ENCODE measurements at places on chromosomes 1 and 21.
A peak's percentile ranks its signal among the peaks of the same experiment; 100 is the strongest.

GRCh38 chr1:7912743-7913557 is 27.7 kb downstream of the TNFRSF9 start:
- DNase-seq = peak; percentile 8

- DNase-seq = no peak
Observed at GRCh38 chr1:20611652-20612051, 21.6 kb upstream of the PINK1 start.

GRCh38 chr1:201319631-201320030 is 36.3 kb downstream of the PKP1 start:
- DNase-seq = no peak

GRCh38 chr1:162206749-162207635 is 137.5 kb downstream of the NOS1AP start:
- DNase-seq = no peak

DNA sequence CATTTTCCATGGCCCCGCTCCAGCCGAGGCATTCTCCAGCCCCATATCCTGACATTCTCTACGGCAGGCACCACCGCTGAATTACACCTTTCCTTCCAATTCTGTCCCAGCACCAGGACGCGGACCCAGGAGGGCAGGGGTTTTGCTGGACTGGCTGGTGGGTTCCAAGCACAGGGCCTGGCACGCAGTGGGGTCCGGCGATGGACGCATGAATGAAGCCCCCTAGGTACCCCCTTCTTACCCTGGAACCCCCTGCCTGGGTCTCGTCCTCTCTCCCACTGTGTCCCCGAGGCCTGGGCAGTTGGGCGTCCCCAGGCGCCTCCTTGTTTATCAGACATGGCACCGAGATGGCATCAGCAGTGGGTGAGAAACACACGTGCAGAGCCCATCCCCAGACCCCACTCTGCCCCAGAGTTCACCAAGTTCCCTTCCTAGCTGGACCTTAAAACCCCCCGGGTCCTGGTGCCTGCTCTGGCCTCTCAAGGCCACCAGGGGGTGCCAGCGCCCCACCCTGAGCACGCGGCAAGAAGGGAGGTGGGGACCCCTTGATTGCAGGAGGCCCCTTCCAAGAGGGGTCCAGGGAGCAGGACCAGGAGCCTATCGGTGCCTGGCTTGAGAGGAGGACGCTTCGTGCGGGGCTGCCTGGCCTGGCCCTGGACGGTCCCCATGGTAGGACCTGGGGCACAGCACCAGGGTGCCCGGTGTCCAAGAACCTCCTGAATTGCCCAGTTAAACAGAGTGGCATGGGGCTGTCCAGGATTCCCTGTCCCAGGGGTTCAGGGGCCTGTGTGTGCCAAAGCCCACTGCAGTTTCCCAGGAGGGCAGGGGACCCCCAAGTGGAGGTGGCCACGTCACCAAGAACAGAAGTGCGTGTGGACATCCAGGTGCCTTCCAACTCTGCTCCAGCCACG is 46.1 kb downstream of the MEGF6 start:
- peak; percentile 59 for DNase-seq

- peak; percentile 60 for DNase-seq
Observed at GRCh38 chr1:110875216-110875731, 2.3 kb downstream of the CD53 start.

GRCh38 chr1:37944816-37945215 is 2.0 kb downstream of the INPP5B start:
- DNase-seq = no peak

- no peak for DNase-seq
Observed at GRCh38 chr1:29454616-29455380, 218.5 kb downstream of the PTPRU start.

- DNase-seq = peak; percentile 10
Observed at GRCh38 chr1:202237052-202237451, 43.5 kb downstream of the LGR6 start.

DNA sequence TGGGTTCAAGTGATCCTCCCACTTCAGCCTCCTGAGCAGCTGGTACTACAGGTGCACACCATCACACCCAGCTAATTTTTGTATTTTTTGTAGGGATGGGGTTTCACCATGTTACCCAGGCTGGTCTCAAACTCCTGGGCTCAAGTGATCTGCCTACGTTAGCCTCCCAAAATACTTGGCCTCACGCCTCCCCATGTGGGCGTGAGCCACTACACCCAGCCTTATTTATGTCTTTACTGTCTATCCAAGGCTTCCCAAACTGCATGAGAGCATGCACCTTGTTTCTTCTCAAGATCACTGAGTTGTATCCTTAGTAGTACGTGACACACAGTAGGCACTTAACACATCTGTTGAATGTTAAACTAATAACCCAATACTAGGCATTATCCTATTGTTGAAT is 14.2 kb downstream of the WASF2 start:
- DNase-seq = no peak

- DNase-seq = no peak
Observed at GRCh38 chr21:17829472-17829871, 10.3 kb upstream of the C21orf91 start.

- DNase-seq = no peak
Observed at GRCh38 chr1:82086739-82087138, 286.0 kb downstream of the ADGRL2 start.

DNA sequence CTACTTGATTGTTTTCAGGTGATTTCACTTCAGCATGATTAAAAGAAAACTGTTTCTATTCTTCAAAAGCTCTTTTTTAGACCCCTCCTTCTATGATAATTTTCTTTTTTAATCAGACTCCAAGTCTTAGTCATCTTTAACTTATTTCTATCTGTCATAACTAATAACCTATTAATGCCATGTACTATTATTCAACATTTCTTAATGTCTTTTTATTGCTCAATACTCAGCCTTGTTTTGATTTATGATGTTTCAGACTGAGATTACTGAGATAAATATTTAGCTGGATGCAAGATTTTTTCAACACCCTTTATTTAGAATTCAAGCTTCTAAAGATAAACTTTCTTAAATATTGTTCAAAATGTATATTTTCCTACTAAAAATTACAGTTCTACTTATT is 53.6 kb downstream of the ATP6V1G3 start:
- no peak for DNase-seq

DNA sequence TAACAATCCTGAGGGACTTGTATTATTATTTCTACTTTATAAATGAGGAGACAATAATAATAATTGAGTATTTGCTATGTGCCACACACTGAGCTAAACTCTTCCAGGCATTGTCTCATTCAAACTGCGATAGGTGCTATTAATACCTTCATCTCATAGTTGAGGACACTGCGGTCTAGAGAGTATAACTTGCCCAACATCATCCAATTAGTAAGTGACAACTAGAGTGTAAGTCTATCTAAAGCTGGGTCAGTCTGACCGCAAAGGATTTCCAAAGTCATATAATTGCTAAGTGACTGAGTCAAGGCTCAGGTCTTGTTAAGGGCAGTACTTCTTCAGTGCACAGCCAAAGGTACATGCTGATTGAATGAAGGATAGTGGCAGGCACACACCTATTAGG is 9.7 kb downstream of the BCL9 start:
- no peak for DNase-seq

DNA sequence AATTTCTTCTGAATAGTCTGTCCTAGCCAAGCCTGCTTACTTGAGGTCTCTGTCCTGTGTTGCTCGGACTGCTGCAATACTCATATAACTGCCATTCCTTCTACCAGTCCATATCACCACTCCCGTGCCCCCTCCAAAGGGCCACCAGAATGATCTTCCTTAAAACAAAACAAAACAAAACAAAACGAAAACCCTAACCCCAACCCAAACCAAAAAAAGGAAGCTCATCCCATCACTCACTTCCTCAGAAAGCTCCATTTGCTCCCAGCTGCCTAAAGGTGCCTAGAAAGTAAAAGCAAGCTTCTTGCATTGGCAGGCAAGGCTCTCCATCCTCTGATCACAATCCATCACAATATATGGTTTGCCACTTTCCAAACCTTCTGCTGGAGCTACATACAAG is 20.3 kb downstream of the USP24 start:
- no peak for DNase-seq

- DNase-seq = no peak
Observed at GRCh38 chr1:111129376-111129775, 10.5 kb downstream of the DRAM2 start.
